ENCODE measurements at places on chromosomes 5 and 9.

DNA sequence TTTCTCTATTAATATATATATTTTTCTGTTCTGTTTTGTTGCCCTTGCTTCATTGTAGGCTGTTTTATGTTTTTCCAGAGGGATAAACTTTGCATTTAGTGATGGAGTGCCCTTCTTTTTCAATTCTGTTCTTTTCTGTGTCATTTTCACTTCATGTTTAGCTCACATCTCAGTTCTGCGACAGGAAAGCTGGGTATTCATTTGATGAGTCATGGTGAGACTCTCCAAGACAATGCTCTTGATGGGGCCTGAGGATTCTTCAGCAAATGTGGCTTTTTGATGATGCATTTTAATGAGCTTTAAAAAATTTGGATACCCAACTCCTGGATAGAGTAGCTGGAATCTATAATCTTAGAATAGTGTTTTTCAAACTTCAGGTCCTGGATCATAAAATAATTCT, 56.5 kb upstream of the SPATA31D4 start:
- DNase-seq: no peak

GRCh38 chr9:26054600-26055520, 376.6 kb upstream of the TUSC1 start:
- DNase-seq: no peak

- DNase-seq: no peak
These were observed 261.9 kb downstream of the PBX3 start for GRCh38 chr9:126009047-126009446.

- DNase-seq: no peak
These were observed 36.9 kb upstream of the MED27 start for GRCh38 chr9:132116583-132116982.

DNA sequence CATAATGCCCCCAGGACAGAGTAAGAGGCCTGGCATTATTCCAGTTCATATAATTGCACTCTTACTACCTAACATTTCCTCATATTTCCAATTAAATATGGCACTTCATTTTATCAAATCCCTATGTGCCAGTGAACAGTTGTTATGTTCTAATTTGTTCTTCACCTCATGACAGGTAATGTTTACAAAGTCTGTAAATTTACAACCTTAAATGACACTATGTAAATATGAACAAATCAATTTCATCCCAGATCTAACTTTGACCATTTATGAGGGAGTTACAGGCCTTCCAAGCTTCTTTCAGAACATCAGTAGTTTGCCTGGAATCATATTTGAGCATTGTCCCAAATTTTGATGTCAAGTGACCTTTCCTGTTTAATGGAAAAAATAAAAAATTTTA, 592.6 kb upstream of the CDH6 start:
- DNase-seq: peak; percentile 46

GRCh38 chr5:139658501-139658927, 10.4 kb downstream of the CXXC5 start:
- no peak for DNase-seq

- peak; percentile 72 for DNase-seq
These were observed 72.4 kb downstream of the CDH12 start for GRCh38 chr5:22780756-22781155.

- DNase-seq: no peak
These were observed 10.3 kb downstream of the CDC37L1 start for GRCh38 chr9:4689687-4690104.

- DNase-seq: no peak
These were observed 1.6 kb upstream of the SUB1 start for GRCh38 chr5:32583582-32584232.

DNA sequence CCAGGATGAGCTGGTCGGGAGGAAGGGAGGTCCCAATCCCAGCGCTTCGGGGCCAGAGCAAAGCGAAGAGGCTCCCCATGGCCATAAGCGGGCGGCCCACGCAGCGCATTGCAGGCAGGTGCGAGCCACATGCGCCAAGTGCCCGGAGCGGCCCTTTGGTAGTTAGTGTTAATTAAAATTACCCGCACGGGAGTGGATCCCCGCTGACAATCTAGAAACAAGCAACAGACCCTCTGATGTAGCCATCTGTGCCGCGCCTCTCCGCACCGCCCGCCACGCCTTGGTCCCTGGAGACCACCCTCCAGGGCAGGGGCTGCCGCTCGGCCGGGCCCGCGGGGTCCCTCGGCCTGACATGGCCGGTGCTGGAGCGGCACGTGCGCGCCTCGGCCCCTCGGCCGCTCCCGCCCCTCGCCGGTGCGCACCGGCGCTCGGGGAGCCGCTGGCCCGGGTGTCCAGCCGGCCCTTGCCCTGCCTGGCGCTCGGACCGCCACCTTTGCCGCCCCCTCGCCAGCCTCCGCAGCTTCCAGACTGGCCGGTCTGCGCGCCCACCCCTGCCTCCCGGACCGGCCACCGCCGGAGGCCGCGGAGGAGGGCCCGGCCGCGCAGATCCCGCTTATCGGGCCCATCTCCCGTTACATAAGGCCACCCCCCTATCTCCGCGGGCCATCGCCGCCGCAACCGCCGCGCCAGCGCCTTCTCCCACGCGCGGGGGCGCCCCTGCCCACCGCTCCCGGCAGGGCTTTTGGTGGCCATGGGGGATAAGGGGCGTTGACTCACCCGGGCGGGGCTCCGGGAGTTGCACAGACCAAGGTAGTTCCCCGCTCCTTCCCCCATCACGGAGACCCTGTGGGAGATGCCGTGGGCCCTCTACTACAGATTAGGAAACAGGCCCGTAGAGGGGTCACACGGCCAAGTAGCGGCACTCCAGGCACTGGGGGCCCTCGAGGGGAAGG, 1.9 kb upstream of the IL13 start:
- no peak for DNase-seq

- no peak for DNase-seq
These were observed 72.5 kb upstream of the MAP1B start for GRCh38 chr5:72034770-72035169.

DNA sequence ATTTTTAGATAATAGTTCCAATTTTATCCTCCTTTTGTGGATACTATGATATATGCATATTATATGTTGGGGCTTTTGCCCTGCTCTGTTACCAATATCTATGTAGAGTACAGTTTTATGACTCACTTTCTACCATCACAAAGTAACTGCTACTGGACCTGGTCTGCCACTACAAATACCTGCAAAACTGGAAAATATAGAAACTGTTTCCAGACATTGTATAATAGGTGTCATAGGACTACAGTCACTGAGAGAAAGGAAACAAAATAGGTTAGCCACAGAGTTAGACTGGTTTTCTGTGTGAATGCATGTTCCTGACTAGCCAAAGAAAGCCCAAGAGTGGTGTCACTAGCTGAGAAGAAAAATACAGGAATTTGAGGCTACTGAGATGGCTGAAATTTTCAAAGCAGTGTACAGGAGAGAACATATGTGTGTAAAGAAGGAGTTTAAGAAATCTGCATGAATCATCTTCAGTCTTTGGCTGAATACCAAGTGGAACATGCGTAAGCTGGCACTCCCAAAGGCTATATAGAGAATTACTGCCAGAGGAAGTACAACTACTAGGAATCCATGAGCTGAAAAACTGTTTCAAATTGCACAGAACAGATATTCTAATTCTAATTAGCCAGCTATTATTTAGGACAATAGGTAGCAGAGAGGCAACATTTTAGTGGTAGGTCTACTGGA, 29.0 kb upstream of the FAM174A start:
- DNase-seq: no peak

GRCh38 chr5:36653044-36653705, 46.8 kb downstream of the SLC1A3 start:
- no peak for DNase-seq

GRCh38 chr5:82793808-82794419, 283.3 kb downstream of the TMEM167A start:
- DNase-seq: no peak

- no peak for DNase-seq
These were observed 136.2 kb downstream of the BARX1 start for GRCh38 chr9:93818827-93819472.

DNA sequence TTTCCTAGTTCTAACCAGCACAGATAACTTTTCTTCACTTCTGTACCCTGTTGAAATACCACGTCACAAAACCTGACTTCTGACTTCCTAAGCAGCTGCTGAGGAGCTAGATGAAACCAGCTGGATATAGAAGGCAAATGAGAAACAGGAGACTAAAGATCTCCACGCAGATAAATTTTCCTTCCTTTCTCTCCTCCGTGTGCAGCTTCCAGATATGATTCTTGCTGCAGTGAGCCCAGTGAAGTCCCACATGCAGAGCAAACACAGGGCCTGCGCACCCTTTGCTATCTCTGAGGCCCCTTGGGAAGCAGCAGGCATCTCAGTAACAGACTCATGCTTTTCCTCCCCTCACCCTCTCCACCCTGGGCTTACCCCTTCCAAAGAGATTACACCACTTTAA, 1638.3 kb downstream of the MAT2B start:
- DNase-seq: no peak

DNA sequence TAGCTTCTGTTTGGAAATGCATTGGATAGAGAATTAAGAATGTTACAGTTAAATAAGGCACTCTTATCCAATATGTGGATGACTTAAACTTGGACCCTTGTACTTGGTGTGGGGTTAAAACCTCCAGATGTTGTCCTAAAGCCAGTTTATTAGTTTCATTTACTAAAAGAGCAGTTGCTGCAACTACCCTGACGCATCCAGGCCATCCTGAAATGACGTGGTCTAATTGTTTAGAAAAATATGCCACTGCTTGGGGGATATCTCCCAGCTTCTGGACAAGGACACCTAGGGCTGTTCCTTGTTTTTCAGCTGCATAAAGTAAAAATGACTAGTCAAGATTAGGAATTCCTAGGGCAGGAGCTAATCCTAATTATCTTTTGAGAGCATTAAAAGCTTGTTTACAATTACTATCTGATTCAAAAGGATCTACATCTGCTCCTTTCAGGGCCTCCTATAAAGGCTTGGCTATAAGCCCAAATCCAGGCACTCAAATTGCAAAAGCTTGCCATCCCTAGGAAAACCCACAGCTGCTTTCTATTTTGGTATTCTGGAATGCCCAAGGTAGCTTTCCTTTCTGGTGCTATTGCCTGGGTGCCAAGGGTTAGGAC, 45.7 kb upstream of the SLCO4C1 start:
- DNase-seq: no peak

GRCh38 chr9:91502913-91503672, 79.5 kb upstream of the NFIL3 start:
- no peak for DNase-seq

DNA sequence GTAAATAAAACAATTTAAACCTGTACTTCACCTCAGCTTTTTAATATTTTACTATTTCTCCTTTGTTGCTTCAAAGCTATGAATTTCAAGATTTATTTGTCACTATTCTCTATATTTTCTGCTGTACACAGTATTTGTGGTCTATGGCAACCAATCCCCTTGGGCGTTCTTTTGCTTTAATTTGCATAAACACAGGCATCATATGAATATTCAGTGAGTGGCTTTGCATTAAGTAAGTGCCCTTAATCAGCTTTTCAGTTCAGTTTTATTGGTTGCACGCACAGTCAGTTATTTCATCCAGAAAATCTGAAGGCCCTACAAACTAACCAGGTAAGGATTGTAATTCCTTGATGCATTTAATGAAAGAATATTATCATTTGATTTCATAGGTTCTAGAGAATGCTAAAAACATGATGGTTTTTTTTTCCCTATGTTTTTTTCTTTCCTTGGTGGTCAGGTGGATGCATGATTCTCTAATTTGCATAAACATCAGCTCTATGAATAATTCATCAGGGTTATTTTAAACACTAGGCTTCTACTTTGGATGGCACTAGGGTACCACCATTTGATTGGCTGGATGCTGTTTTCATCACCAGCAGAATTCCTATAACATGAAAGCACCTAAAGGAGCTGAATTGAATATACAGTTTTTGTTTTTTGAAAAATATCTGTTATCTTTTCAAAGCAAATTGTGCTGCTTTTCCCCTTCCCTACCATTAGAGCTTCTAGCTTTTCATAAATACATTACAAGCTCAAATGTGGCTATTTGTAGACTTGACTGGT, 249.2 kb upstream of the CCNH start:
- no peak for DNase-seq

GRCh38 chr9:36960575-36960955, 73.5 kb downstream of the PAX5 start:
- no peak for DNase-seq

DNA sequence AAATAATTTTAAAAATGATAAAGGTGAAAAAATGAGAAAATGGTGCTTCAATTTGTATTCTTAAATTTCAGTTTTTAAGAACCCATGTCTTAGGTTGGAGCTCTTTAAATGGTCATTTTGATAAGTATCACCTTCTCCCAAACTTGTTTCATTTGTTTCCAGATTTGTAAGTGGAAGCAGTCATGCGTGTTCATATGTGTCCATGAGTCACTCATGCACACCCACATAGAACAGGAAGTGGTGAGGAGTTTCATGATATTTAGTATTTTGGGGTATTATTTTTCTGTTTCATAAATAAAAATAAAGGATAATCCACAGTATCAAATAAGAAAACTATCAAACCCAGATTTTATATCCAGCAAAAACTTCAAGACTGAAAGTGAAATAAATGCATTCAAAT, 570.4 kb upstream of the ST8SIA4 start:
- DNase-seq: no peak

GRCh38 chr5:75574791-75575190, 36.5 kb upstream of the ANKDD1B start:
- DNase-seq: no peak

DNA sequence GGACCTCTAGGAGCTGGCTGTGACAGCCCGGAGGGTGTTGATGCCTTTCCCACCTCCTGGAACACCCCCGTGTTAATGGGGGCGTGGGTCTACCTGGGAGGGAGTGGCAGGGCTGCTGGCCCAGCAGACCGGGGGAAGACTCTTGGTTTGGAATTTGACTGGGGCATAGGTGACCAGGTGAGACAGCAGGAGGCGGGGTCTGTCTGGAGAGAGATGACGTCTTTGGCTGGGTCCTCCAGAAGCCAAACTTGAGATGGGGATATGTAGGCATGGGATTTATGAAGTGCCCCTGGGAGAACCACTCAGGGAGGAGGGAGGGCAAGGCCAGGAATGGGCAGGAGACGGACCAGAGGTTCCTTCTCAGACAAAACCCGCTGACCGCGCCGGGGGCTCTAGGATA, 42.6 kb downstream of the NEK6 start:
- no peak for DNase-seq

GRCh38 chr9:78866207-78867132, 569.5 kb downstream of the PSAT1 start:
- DNase-seq: no peak

DNA sequence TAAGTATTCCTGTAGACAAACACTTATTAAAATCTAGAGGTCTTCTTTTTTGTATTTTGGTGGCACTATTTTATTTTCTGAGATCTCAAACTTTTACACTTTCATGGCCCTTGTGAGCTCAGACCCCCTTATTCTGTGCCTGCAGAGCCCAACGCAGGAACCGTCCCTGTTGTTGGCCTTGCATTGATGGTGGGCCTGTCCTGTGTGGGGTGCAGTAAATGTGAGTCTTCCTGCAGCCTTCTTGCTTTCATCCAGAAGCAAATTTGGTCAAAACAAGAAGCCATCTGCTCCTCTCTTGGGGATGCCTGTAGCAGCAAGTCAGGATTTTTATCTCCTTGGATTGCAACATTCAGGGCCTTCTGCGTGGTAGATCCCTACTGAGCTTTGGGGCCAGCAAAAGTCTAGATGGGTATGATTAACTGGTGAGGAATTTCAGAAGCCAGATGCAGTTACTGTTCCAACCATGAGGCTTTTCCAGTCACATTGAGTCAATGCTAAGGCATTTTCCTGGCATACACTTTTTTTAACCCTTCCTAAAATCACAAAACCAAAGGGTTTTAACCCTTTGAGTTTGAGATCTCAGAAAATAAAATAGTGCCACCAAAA, 31.7 kb downstream of the BASP1 start:
- DNase-seq: no peak
